Foreskin keratinocyte (primary cell): ENCODE measurements at places on chromosomes 5 and 9. TPM values are rescaled to one million over a fixed set of nuclear protein-coding genes. Genes with fewer than 3 reads are reported as not detected.

MYO10 gene
- 57.7 and 62.5 TPM in 2 replicates for total RNA-seq

PTGDS gene
- total RNA-seq = not detected in 2 replicates

PTGER4 gene
- 4.2 and 7.3 TPM in 2 replicates for total RNA-seq

LTC4S gene
- 0.60 and 0.71 TPM in 2 replicates for total RNA-seq

TTC23L gene
- total RNA-seq = 0.14 TPM in 1 of 2 replicates, not detected in the other

AFAP1L1 gene
- 16.5 and 16.6 TPM in 2 replicates for total RNA-seq

TAF1L gene
- not detected in 2 replicates for total RNA-seq

IL13 gene
- total RNA-seq = not detected in 2 replicates

IL3 gene
- total RNA-seq = not detected in 2 replicates

ECSCR gene
- not detected in 2 replicates for total RNA-seq

PPIC gene
- total RNA-seq = 25.9 and 29.0 TPM in 2 replicates

PHF24 gene
- total RNA-seq = 0.11 and 0.54 TPM in 2 replicates

LCN1 gene
- total RNA-seq = not detected in 2 replicates

PCDHB5 gene
- total RNA-seq = 0.04 and 0.10 TPM in 2 replicates

TEK gene
- total RNA-seq = 0.04 and 0.10 TPM in 2 replicates

ANKDD1B gene
- 0.07 and 0.10 TPM in 2 replicates for total RNA-seq

SWI5 gene
- total RNA-seq = 25.6 and 29.9 TPM in 2 replicates

EDIL3 gene
- 0.04 and 0.10 TPM in 2 replicates for total RNA-seq

ACTBL2 gene
- 0.04 TPM in 1 of 2 replicates, not detected in the other for total RNA-seq

PCSK1 gene
- not detected in 2 replicates for total RNA-seq

MYOZ3 gene
- 0.34 and 0.53 TPM in 2 replicates for total RNA-seq

C9orf50 gene
- total RNA-seq = not detected in 2 replicates

CCDC127 gene
- total RNA-seq = 2.8 and 3.1 TPM in 2 replicates

PRR16 gene
- 0.07 TPM in 1 of 2 replicates, not detected in the other for total RNA-seq

BAAT gene
- 0.04 TPM in 1 of 2 replicates, not detected in the other for total RNA-seq

NRG2 gene
- total RNA-seq = 0.42 and 0.58 TPM in 2 replicates

SGCD gene
- total RNA-seq = not detected in 2 replicates

ARSI gene
- total RNA-seq = 4.7 and 5.0 TPM in 2 replicates

SPATA6L gene
- total RNA-seq = 0.24 and 0.28 TPM in 2 replicates

GFRA3 gene
- not detected in 2 replicates for total RNA-seq

GFI1B gene
- total RNA-seq = not detected in 2 replicates

PCDHA10 gene
- under 0.01 and 0.04 TPM in 2 replicates for total RNA-seq

GMCL2 gene
- not detected in 2 replicates for total RNA-seq

KLF9 gene
- total RNA-seq = 4.5 and 5.7 TPM in 2 replicates

GRIA1 gene
- total RNA-seq = 0.42 and 0.48 TPM in 2 replicates

CDH6 gene
- total RNA-seq = not detected in 2 replicates

ZNF354C gene
- 5.5 and 6.2 TPM in 2 replicates for total RNA-seq

LCN12 gene
- total RNA-seq = 0.31 TPM in 1 of 2 replicates, not detected in the other

FGF18 gene
- not detected in 2 replicates for total RNA-seq

ECM2 gene
- total RNA-seq = 0.39 and 1.4 TPM in 2 replicates

ACSL6 gene
- total RNA-seq = 0.07 TPM in 2 replicates
